ENCODE measurements at places on chromosomes 3 and 15.
A peak's percentile ranks its signal among the peaks of the same experiment; 100 is the strongest.

DNA sequence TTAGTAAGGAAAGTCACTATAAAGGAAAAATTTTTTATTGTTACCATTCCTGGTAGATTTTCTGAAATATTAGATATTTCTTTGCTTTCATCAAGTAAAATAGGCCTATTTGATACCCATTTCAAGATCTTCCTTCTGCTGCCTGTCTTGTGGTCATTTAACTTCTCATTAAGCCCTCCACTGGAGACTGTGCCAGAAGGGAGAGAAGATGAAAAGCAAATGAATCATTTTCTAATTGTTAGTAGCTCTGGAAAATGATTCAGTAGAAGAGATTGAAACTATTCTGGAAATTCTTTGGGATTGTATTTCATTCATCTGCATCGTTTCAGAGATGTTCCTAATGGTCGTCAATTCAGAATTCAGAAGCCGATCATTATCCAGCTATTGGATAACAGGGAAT, 3.2 kb downstream of the KCTD6 start:
- no peak for DNase-seq

GRCh38 chr3:139794469-139795265, 116.9 kb upstream of the NMNAT3 start:
- no peak for DNase-seq

DNA sequence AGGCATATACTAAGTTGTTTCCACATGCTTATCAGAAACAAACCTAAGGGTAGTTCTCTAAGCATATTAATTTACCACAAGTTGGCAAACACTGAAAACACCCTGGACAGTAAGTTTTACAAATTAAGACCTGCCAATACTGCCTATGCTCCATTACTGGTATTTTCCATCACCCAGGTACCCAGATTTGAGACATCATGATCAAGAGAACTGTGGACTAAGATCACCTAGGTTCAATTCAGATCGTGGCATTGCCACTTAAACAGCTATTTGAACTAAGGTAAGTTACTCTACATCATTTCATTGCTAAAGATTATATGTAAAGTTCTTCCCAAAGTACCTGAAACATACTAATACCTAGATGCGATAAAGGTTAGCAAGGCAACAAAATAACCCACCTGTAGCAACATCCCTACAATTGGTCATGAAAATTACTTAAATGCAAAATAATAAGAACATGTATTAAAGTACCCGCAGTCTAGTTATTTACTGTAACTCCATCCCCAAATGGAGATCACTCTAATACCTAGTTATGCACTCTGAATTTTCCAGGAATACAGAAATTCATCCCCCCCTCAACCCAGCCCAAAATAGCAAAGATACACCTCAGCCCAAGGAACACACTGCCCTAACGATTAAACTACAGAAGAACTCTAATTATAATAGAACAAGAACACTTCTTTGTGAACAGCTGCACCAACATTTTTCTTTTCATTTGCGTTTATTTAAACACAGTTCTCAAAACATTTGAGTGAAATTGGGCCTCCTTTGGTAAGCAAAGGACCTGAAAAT, 21.6 kb downstream of the TRA2B start:
- DNase-seq, result no peak

- no peak for DNase-seq
Measured at GRCh38 chr15:89136818-89137772, 48.8 kb downstream of the ABHD2 start.

DNA sequence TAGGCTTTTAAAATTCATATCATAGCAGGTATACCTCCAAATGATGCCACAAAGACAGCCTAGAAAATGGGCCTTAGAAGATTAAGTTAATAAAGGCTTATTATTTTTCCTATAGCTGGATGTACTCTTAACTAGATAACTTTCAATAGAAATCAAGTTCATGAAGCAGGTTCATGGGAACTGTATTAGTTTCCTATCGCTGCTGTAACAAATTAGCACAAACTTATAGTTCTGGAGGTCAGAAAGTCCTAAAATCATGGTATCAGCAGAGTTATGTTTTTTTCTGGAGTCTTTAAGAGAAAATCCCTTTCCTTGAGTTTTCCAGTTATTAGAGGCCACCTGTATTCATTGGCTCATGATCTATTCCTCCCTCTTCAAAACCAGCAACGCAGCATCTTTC, 269.9 kb downstream of the TIGIT start:
- DNase-seq, result no peak

GRCh38 chr3:62436785-62437184, 63.4 kb upstream of the FEZF2 start:
- DNase-seq, result no peak

DNA sequence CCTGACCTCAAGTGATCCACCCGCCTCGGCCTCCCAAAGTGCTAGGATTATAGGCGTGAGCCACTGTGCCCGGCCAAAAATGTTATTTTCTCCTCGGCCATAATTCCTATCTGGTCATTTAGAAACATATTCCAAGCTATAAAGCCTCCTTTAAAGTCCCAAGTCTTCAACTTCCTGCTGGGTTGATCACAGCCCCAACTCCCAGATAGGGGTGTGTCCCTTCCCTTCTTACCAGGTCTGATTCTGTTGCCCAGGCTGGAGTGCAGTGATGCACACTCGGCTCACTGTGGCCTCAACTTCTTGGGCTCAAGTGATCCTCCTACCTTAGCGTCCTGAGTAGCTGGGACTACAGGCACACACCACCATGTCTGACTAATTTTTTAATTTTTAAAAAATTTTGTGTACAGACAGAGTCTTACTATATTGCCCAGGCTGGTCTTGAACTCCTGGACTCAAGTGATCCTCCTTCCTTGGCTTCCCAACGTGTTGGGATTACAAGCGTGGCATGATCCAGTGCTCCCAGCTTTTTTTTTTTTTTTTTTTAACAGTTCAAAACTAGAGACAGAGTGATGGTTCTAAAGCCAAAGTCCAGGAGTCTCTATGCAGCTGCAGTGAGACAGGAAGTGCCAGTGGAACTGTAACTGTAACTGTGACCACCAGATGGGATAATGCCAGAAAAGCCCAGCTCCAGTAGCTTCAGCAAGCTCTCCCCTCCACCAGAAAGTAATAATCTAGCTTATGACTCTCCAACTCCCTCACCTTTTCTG, 8.2 kb upstream of the PRKAR2A start:
- DNase-seq, result peak; percentile 44

Data from hematopoietic multipotent progenitor cell treated with erythropoietin and hydrocortisone succinate and interleukin-3 and kit ligand, for 4 days (in vitro differentiated cells).